Activated naive CD4-positive, alpha-beta T cell (primary cell): ENCODE measurements at places on chromosomes 7 and 10.

DNA sequence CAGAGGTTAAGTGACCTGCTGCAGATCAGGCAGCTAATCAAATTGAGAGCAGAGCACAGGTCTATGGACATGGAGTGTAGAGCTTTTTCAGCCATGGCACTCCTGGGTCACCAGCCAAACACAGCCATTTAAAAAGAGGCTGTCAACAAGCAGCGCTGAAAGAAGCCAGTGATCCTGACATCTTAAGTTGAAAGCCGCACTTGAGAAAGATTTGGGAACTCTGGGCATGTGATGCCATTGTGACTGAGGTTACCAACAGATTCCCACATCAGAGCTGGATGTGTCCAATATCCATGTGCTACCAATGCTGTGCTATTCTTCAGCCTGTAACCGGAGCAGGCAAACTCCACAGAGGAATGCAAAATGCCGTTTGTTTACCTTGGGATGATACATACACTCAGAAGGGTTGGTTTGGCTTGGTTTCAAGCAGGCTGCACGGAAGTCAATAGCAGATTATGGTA is 56.2 kb upstream of the ABLIM1 start:
- DNase-seq, result no peak

DNA sequence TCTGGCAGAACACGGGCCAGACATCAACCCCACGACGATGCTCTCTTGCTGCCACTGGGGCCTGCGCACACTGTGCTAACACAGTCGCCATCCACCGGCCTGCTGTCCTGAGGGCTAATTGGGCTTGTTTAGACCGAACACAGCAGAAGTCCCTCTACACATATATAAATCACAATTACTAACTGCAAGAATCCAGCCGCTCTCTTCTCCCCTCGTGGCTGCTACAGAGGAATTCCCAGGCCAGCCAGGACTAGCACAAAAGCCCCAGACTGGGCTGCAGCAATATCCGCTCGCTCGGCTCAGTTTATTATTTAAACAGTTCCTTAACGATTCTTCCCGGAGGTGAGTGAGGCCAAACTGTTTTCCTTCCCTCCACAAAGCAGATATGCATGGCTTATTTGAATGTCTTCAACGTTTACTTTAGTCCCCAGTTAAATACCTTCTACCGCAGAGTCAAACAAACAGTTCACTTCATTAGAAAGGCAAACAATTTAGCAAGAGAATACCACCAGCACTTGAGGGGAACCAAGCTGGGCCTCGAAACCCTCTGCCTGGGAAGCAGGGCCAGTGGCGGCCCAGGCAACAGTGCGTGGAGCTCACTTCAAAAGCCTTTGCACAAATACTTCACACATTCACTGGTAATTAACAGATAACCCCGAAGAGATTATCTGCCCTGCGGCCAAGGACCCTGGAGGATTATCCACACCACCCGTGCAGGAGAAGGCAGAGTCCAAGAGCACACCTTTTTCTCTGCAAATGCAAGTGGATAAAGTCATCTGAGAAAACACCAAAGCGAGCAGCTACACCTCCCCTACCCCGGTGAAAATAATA is 145.3 kb downstream of the GLI3 start:
- no peak for DNase-seq

GRCh38 chr10:60798870-60799269 is 20.6 kb downstream of the CDK1 start:
- DNase-seq, result no peak

GRCh38 chr7:31707089-31707488 is 20.1 kb downstream of the PPP1R17 start:
- DNase-seq, result no peak

GRCh38 chr7:38315410-38315809 is 42.0 kb upstream of the TARP start:
- no peak for DNase-seq

GRCh38 chr7:128954830-128955802 is 17.4 kb downstream of the IRF5 start:
- no peak for DNase-seq

DNA sequence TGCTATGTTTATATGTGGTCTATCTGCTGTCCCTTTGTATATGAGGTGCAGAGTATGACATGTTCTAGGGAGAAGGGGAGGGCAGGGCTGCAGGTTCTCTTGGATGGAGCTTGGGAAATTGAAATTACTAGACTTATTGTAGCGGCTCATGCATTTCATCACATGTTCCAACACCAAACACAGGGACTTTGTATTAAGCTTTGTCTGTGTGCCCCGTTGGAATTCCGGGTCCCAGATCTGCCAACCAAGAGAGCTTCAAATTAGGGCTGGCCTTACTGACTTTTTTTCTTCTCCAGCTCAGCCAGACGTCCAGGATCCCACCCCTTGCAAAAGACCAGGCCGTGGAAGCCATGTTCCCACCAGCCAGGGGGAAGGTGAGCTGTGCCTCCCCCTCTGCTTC is 3.4 kb downstream of the ZNF789 start:
- no peak for DNase-seq

GRCh38 chr7:146116521-146117222 is at the start of gene CNTNAP2:
Gene CNTNAP2 (plus strand): TSS chr7:146116801. CDS start chr7:146116877, 76 bp downstream.
- no peak for DNase-seq

GRCh38 chr10:128125416-128125943 is 743 bp downstream of the MKI67 start:
- DNase-seq, result no peak

DNA sequence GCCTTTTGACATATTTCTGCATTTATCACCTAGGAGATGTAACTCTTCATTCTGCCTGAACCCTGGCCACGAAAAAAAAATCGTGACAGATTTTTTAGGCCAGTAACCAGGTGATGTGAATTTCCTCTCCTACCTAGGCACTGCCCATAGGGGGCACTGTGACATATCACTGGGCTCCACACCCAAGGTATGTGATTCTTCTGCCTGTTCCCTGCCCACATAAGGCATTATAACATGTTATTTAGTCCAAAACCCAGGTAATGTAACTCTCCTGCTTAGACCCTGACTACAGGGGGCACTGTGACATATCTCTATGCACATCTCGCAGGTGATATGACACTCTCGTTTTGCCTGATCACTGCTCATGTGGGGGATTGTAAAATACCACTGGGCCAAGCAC is 29.5 kb upstream of the ZNF107 start:
- DNase-seq, result no peak

GRCh38 chr10:95176101-95176500 is 17.9 kb upstream of the ACSM6 start:
- no peak for DNase-seq

DNA sequence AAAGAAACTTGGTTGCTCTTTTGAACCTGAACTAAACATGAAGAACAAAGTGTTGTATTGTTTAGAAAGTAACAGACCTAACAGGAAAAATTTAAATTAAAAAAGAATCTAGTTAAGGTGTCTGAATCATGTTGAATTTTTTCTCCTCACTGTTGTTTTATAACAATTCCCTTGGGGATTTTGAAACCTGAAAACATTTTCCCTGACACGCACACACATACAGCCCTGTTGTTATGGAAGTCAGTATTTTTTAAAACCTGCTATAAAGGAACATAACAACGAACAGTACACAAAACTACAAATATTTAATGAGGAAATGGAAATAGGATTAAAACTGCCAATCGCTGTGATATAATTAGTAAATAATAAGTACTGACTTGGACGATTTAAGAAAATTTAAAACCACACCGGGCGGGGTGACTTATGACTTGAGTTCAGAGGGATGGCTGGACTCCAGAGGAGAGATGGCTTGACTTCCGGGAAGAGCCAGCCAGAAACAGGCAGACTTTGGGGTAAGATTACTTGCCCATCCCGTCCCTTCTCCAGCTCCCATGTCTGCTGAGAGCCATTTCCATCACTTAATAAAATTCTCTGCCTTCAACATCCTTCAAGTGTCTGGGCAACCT is 16.2 kb upstream of the SPOCK2 start:
- no peak for DNase-seq

GRCh38 chr7:36532981-36533499 is 143.4 kb downstream of the ANLN start:
- DNase-seq, result no peak

- DNase-seq, result no peak
Observed at GRCh38 chr10:17056781-17057428, 72.7 kb downstream of the CUBN start.

DNA sequence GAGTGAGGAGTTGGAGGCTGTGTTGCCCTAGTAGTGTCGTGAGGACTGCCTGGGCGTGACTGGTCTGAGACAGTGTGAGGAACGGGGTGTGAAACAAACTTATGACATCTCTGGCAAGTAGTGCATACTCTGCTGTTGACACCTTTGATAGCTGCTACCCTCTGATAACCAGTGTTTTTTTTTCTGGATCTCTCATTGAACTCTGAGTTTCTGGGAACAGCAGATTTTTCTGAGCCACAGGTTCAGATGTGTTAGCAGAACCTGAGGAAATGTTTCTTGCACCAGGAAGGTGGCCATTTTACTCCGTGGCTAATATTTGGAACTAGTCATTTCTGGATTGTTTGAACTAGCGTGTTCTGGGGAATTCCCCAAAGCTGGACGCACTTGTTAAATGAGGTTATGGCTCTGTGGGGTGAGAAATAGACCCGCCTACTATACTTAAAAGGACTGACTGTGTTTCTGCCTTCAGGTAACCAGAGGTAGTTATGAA is 52.9 kb downstream of the AUTS2 start:
- DNase-seq, result no peak

- no peak for DNase-seq
Observed at GRCh38 chr7:112630565-112630964, 149.8 kb downstream of the LSMEM1 start.

DNA sequence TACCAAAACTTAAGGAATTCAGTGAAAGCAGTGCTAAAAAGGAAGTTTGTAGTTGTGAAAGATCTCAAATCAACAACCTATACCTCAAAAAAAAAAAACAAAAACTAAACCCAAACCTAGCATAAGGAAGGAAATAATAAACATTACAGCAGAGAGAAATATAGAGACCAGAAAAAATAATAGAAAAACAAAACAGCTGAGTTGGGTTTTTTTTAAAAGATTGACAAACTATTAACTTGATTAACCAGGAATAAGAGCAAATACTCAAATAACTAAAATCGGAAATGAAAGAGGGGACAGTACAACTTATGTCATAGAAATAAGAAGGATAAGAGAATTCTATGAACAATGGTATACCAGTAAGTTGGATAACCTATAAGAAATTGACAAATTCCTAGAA is 6.7 kb downstream of the ECD start:
- DNase-seq, result no peak

- DNase-seq, result no peak
Observed at GRCh38 chr10:17409170-17409733, 45.1 kb downstream of the ST8SIA6 start.

DNA sequence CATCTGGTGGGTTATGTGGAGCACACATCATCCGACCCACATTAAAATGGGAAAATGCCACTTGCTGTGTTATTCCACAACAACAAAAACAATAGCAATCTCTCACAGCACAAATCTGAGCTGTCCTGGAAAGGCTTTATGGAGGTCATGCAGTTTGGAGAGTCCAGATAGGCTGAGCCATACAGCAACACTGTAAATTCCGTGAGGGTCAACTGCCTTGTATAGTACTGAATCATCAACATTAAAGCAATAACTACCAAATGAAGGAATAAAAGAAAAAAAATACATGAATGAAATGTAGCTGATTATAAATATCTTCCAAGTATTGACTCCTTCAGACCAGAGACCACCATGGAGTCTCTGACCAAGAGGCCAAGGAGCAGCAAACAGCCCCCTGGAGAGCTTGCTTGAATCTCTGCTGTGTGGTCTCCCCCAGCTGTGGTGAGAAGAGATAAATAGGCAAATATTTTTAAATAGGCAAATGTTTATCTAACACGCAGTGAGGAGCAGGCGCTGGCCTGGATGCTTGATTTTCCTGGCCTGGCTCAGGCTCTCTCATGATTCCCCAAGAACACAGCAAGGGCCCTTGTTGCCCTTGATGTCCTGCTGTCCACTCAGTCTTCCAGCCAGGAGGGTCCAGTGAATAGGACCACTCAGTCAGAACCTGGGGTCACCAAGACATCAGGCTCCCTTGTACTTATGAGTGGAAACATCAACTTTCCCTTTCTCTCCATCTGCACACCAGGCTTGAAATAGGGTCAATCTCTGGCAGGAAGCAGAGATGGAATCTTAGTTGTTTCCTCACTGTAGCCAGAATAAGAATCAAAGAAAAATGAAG is 1021.3 kb downstream of the XPNPEP1 start:
- no peak for DNase-seq

GRCh38 chr10:94315975-94316464 is 46.7 kb downstream of the NOC3L start:
- no peak for DNase-seq

- no peak for DNase-seq
Observed at GRCh38 chr7:141700296-141700847, 1.6 kb downstream of the DENND11 start.

- no peak for DNase-seq
Observed at GRCh38 chr10:91681361-91682276, 48.7 kb upstream of the PPP1R3C start.

DNA sequence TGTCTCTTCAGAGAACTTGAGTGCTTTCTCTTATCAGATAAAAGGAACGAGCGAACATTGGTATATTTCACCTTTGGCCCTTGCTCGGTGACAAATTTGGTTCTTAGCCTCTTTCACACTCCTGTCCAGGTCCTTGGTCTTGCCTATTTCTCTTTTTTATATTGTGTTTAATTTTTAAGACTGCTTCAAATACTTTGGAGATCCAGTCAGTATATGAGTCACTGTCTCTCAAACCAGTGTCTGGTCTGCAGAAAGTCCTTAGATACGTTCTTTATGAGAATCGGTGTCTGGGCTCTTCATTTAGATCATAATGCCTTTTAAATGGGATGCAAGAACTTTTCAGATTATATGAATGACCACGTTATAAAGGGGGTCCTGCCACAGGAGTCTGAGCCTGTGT is 55.0 kb downstream of the PIK3AP1 start:
- no peak for DNase-seq

GRCh38 chr10:69045441-69046300 is 42.2 kb upstream of the SRGN start:
- no peak for DNase-seq

GRCh38 chr7:141495057-141495456 is 56.2 kb upstream of the AGK start:
- DNase-seq, result no peak

GRCh38 chr7:116980354-116980753 is 27.1 kb downstream of the ST7 start:
- no peak for DNase-seq

DNA sequence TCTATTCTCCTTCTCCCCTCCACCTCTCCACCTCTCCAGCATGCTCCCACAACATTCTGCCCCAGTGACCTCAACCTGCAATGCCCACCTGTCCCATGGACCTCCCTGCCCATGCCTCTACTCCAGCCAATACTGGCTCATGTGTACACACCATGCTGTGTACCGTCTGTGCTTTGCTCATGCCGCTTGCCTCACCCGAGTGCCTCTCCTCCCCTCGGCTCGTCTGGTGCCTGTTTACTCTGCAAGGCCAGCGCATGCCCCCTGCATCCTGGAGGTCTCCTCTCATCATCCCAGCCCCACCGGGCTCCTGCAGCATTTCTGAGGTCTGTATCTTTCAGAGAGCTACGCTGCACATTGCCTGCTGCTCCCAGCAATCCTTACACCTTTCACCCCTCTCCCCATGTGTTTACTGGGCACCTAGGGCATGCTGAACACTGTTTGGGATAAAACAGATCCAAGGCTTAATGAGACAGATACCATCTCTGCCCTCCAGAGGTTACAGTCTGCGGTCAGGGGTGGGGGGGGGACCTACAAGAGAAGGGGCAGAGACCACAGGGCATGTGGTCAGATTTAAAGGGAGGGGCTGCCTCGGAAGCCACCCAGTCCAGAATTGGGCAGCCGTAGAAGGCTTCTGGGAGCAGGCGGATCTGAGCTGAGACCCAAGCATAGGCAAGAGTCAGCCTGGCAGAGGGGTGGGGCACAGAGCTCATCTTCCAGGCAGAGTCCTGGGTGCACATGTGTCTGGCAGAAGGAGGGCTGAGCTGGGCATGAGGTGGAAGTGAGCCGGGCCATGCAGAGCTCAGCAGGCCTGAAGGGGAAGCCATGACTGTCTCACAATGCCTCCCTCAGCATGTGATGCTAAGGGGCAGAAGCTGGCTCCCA is 29.6 kb upstream of the PSAP start:
- no peak for DNase-seq
